ENCODE measurements at places on chromosomes 13 and 19.

- no peak for DNase-seq
Observed at GRCh38 chr19:5130371-5131030, 161.6 kb downstream of the KDM4B start.

DNA sequence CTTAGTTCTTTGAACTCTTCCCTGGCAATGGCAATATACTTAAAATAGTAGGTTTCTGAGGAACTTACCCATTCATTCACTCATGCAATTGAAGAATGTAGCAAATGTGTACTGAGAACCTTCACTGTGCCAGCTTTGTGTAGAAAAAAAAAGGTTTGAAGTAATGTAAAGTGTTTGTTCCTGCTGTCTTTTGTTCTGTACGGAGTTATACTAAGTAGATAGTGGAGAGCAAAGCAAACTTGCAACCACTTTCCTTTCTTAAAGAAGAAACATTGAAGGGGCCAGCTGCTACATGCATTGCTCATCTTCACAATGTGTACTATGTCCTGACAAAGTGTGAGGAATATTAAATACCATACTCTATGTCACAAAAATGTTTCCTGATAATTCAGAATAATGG is 68.9 kb upstream of the FREM2 start:
- DNase-seq: no peak

DNA sequence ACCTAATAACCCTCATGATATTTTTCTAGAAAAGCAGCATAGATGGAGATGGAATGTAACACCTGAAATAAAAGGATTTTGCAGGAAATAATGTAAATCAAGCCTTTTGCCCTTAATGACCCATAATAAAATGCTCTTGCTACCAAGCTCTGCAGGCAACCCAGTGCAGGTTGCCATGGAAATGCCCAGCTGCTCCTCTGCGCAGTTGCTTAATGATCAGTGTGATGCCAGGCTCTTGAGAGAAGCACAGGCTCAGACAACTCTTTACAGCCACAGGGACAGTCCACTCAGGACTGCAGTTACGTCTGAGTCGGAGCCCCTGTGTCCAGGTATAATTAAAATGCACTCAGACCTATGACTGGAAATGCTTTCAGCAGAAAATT is 165.5 kb downstream of the LACC1 start:
- peak; percentile 31 for DNase-seq

GRCh38 chr13:50359041-50359367 is 343.8 kb downstream of the KCNRG start:
- no peak for DNase-seq

DNA sequence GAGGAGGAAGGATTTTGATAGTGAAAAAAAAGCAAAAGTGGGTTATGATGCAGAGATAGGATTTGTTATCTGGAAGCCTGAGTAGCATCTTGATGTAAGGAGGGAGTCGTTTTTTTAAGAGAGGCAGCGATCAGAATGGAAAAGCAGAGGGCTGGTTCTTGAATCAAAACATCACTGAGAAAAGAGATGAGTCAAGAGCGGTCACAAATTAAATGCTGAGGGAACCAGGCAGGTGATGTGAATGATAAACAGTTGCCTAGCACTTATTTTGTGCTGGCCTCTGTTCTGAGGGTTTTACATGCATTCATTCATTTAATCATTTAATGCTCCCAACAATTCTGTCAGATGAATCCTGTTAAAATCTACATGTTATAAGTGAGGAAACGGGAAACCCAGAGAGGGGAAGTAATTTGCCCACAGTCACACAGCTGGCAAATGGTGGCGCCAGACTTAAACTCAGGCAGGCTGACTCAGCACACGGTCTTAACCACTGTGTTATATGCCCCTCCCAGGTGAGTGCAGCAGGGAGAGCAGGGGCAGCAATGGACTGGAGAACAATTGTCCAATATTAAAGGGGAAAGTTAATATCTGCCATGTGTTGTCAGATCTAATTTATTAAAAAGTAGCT is 21.4 kb downstream of the SIGLECL1 start:
- no peak for DNase-seq

DNA sequence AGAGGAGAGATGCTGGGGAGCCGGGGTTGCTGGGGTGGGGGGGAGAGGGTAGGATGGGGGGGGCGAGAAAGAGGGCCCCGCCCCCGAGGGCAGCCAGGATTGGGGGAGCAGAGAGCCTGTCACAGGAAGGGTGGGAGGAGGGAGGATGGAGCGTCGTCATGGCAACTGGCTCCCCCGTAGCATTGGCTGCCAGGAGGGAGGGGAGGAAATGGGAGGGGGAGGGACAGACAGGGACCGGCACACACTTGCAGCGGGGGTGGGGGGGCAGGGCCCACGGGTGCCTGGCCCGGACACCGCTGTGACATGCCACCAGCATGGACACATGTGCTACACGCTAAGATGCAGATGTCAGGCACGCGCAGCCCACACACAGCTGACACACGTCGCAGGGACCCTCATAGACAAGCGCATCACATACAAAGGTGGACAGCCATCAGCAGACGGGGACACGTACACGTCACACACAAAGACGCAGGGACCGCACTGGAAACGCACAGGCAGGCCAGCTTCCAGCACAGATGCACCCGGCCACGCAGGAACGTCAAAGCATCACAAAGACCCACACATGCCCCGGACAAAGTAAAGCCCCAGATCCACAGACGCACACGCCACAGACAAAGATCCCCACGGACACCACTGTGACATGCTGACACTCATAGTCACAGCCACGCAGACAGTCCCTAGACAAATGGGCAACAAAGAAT is at the start of gene LMTK3:
Gene LMTK3 (minus strand): TSS at position 36 of the 704 bp plus-strand sequence. CDS start 259 bp downstream, outside the sequence.
- peak; percentile 91 for DNase-seq

GRCh38 chr13:110254751-110255553 is 52.0 kb downstream of the COL4A1 start:
- no peak for DNase-seq

DNA sequence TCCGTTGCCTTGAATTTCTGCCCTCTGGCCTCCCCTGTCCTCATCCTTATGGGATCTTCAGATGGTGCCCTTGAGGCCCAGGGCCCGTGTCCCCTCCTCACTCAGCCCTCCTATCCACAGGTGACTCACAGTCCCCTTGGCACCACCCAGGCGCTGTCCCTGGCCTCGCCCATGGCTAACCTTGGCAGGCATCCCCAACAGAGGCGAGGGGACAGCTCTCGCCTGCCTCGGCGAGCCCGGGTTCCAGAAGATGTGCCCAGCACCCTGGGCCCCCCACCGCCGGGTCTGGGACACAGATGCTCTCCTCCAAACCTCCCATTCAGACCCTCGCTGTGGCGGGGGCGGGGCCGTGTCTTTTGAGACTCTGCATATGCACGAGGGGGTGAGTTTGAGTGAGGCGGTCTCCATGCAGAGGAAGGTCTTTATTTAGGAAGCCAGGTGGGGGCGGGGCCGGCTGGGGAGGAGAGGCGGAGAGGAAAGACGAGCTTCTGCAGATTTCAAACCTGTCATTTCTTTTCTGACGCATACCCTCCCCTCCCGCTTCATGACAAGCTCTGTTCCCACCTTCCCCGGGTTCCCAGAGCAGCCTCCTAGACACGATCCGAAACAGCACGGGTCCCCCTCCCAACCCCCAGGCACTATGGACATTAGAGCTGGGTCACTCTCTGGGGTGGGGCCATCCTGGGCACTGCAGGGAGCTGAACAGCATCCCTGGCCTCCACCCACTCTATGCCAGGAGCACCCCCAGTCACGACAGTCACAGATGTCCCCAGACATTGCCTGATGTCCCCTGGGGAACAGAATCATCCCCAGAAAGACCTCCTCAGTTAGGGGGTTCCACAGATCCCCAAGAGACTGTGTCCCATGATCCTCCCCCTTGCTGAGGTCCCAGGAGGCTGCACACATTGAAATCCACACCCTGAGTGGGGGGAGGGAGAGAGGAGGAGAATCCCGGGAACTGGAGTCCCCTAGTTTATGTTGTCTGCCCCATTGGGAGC is 48.5 kb downstream of the GNG7 start:
- DNase-seq: no peak

DNA sequence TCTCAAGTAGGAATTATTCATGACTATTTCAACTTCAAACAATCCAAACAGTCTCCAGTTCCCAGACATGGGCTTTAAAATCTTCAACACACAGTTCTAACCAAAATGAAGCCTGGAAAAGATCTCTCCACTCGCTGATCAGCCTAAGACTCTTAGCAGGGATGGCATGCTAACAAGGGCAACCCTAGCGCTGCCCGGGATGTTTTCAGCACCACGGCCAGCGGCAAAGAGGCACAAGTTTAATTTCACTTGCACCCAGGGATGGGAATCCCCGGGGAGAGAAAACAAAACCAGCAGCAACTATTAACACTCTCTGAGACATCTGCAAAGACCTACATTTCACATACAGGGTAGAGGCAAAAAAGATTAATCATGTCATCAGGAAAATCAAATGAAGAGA is 43.0 kb downstream of the CACNA1A start:
- DNase-seq: no peak

GRCh38 chr13:49046519-49046918 is 70.8 kb downstream of the FNDC3A start:
- no peak for DNase-seq

GRCh38 chr19:31947436-31948115 is 397.8 kb upstream of the ZNF507 start:
- no peak for DNase-seq

DNA sequence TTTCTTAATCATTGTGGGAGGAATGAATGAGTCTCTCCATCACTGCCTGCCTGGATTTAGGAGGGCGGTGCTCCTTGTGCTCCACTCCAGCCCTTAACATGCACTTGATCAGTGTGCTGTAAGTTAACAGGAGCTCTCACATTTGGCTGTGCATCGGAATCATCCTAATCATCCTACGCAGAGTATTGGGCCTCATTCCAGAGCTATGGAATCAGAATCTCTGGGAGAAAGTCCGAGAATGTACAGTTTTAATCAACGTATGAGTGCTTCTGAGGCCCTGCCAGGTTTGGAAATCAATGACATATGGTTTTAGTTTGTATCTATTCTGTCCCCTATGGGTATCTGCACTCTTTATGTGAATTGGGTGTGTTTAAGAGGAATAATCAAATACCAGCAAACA is 34.9 kb upstream of the DCLK1 start:
- no peak for DNase-seq

DNA sequence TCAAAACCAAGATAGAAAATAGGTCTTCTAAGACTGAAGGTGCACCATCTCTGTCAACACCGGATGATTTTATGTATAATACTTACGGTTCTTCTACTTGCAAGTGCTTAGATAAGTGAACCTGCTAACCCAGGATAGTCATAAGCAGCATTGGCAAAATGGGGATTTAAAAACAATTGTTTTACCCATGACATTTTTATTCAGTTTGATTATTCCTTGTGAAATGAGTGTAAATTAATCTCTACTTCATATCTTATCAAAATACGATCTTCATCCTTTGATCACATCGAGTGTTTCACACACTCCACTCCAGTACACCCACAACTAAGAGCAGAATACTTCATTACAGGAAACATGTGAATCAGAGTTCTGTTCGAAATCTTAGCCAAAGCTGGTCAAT is 23.0 kb upstream of the MTRF1 start:
- no peak for DNase-seq

- DNase-seq: no peak
Observed at GRCh38 chr19:15136234-15136954, 29.2 kb downstream of the SYDE1 start.

GRCh38 chr13:55214841-55215345 is 1925.8 kb upstream of the PRR20A start:
- DNase-seq: no peak

DNA sequence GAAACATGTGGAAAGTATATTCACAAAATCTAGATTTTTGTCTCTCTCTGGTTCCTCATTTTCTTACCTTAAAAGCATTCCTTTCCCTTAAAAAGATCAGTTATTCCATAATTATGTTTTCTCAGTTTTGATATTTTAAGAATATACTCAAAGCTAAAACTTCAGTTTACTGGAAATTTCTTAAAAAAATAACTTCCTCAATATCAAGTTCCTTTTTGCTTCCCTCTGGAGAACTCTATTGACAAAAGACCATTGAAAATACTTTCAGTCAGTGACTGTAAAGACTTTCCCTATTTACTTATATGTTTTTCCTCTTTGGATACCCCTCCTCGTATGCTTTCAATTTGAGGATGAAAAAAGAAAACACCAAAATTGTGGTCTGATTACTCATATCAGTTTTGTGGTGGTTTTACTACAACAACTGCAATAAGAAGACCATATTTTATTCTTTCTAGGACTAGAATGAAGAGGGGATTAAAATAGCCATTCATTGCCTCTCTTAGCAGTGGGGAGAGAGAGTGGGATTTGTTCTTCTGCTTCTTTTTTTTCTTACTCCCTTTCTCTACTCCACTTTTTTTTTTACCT is 113.2 kb downstream of the ESD start:
- no peak for DNase-seq

DNA sequence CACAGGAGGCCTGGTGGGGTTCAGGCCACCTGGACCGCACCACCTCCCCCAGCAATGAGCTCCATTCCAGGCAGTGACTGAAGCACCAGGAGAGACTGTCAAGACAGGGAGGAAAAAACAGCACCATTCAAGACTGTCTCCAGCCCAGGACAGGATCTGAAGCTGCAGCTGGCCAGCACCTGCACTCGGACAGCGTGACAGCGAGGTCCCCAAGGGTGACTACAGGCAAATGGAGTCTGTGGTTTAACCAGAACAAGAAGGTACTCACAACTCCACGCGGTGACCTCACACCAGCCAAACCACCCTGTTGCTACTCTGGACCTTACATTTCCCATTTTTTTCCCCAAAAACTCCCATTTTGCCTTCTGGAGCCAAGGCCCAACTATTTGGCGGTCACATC is 9.8 kb downstream of the MED26 start:
- DNase-seq: no peak

DNA sequence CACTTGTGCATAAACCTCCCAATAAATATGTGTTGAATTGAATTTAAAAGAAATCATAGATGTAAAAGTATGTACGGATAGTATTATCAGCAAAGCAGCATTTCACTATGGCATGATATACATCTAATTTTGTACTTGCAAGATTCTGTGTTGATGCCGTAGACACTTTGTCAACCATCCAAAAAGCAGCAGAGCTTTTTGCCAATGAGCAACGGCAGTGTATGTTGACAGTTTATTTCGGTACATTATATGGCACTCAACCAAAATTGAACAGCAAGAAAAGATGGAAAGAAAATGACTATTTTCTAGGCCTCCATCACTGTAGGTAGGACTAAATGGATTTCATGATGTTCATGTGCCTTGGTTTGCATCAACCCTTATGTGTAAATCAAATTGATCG is 543.7 kb downstream of the DACH1 start:
- DNase-seq: no peak

- no peak for DNase-seq
Observed at GRCh38 chr13:52999093-52999696, 29.4 kb upstream of the OLFM4 start.

- no peak for DNase-seq
Observed at GRCh38 chr19:16445238-16446107, 26.3 kb downstream of the EPS15L1 start.

GRCh38 chr13:104357672-104358354 is 1291.6 kb upstream of the SLC10A2 start:
- no peak for DNase-seq

DNA sequence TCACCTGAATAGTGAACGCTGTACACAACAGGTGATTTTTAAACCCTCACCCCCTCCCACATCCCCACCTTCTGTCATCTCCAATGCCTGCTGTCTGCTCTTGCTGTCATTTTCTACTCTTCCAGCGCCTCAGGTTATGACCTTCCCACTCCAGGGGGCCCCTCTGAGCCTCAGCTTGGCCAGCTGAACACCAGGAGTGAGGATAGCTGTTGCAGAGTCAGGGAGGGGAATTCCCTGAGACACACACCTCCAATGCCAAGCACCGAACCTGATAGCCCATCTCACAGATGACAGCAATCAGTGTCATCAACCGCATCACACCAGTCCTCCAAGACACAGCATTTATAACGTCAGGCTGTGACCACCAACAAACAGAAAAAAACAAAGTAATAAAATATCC is 193.5 kb downstream of the ZNF536 start:
- no peak for DNase-seq

- no peak for DNase-seq
Observed at GRCh38 chr13:40910324-40911050, 108.6 kb downstream of the ELF1 start.

Measured in cerebellar nuclear complex (tissue), 1 donor.